Activated CD8-positive, alpha-beta memory T cell treated with anti-CD3 and anti-CD28 coated beads for 1 hour (primary cell): ENCODE measurements at places on chromosomes 16 and 17.

DNA sequence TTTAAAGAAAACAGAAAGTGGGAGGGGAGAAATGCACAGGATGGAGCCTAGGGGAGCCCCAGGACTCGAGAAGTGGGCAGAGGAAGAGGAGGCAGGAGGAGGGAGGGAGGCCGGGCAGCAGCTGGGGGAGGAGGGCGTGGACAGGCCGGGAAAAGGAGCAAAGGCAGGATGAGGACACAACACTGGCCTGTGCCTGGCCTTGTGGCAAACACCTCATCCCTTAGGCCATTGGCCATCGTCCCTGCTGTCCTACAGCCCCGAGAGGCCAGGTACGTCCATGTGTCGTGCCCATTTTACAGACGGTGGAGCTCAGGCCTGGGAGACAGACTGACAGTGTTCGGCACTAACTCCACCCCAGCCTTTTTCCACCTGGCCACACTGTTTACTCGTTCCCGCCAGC, 15.9 kb downstream of the JPH3 start:
- no peak for DNase-seq

DNA sequence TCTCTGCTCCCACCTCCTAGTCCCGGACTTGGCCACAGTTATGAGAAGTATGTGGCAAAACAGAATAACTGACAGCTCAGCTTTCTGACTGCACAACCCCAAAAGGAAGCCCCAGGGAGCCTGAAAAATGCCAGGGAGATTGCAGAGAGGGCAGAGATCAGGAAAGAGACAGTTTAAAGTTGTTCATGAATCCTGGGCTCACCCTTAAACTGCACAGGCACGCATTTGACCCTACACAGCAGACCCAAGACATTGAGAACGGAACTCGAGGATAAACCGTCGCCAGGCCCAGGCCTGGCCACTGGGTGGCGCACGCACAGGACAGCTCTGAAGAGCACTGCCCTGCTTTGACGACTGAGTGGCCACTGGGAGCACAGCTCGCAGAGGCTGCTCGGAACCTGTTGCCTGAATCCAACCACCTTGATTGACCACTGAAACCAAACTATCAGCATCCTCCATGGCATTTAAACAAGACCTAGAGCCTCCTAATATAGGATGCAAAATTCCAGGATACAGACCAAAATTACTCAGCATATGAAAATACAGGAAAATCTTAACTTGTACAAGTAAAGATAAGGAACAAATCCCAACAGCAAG, 114.0 kb downstream of the C16orf95 start:
- DNase-seq: peak; percentile 10

DNA sequence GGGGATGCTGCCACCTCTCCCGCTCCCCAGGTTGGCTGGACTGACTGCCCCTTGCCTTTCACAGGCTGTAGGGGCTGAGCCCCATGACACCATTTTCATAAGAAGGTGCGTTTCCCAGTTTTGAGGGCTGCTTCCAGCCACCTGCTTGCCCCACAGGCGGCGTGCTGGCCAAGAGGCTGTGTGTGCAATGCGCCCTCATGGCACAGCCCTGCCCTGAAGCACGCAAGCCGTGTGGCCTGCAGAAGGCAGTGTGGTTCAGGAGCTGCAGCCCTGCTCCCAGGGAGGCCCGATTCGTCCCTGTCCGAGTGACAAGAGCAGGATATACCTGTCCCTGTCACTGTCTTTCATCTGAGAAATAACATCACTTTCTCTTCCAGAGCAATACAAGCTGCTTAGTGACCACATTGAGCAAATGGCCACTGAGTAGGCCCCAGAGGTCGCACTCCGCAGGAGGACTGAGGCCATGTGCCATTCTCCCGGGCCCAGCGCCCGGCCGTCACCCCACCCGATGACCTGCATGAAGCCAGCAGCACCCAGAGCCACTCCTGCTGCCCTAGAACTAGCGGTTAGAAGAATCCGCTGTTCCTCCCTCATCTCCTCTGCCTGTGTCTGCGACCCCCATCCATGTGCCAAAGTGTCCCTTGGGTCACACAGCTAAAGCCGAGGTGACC, 24.2 kb downstream of the CIBAR2 start:
- no peak for DNase-seq

- DNase-seq: no peak
Measured at GRCh38 chr17:80750263-80750662, 205.6 kb downstream of the RPTOR start.

GRCh38 chr16:3157229-3158025, 22.6 kb downstream of the ZNF213 start:
- no peak for DNase-seq

- DNase-seq: no peak
Measured at GRCh38 chr16:52418201-52418600, 128.7 kb downstream of the TOX3 start.
